T-helper 2 cell (primary cell): ENCODE measurements at places on chromosomes 2 and 18.
A peak's percentile ranks its signal among the peaks of the same experiment; 100 is the strongest.

- DNase-seq: no peak
Measured at GRCh38 chr2:210203147-210203546, 22.1 kb downstream of the ACADL start.

GRCh38 chr2:81858998-81859397 lies 1554.4 kb upstream of the LRRTM1 start:
- DNase-seq: no peak

- DNase-seq: no peak
Measured at GRCh38 chr2:189960346-189960745, 102.2 kb downstream of the MSTN start.

DNA sequence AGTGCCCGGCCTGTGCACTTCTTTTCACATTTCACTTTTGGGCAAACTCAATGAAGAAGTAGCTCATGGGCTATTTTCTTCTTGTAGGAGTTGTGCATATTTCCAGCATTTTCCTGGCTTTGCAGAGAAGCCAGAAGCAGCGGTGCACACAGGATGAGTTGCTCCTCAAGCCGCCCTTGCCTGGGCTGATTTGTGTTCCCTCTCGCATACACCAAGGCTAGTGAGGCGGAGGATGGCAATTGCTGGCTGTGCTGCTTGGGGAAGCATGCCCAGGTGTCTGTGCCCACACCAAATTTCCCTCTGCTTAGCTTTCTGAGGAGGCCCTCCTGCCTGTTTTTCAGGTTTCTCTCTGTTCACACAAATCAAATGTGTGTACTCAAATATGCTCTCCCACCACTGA lies 85.4 kb upstream of the TMEM200C start:
- DNase-seq: no peak

GRCh38 chr2:193382583-193382982 lies 1187.8 kb upstream of the TMEFF2 start:
- no peak for DNase-seq

DNA sequence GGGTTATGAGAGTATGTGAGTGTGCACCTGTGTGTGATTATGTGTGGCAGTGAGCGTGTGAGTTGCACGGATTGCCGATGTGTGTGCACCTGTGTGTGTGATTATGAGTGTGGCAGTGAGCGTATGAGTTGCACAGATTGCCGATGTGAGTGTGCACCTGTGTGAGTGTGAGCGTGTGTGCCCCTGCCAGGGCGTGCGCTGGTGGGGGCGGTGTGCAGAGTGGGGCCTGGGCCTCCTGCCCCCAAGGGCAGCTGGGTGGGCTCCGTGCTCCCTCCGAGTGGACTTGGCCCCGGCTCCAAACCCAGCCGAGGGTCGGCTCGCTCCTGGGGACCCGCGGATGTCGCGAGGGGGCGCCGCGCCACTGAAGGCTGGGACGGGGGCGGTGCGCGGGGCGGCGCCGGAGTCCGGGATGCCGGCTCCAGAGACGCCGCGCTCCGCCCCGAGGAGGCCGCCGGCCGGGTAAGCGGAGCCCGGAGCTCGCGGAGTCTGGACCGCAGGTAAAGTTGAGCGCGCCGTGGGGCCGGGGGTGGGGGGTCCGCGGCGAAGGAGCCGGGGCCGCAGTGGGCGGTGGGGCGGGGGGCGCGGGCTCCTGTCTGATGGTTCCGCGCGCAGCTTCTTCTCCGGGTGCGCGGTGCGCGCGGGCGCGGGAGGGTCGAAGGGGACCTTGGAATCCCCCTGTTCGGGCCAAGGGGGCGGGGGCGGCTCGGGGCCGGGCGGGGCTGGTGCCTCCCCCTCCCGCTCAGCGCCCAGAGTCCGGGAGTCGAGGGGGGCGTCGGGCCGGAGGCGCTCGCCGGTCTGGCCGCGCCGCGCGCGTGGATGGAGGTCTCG lies at the start of gene KCNG2:
Gene KCNG2 (plus strand): TSS at position 421 of the 828 bp plus-strand sequence. CDS start 65,730 bp downstream, outside the sequence.
- DNase-seq: no peak

- no peak for DNase-seq
Measured at GRCh38 chr18:48134609-48135008, 204.2 kb upstream of the SMAD2 start.

DNA sequence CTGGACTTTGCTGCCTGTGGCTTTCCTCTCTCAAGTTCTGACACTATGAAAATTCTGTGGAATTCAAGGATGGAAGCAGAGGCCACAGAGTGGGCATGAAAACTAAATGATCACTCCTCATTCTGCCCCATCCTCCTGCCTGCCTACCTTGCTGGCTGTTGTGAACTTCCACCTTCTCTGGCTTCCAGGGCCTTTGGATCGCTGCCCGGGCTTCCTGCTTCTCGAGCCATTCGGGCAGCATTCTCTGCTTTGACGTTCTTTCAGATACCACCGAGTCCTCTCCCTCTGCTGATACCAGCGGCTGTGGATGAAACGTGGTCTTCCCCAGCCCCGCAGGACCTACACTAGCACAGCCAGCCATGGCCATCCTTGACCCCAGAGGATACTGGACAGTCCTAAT lies 327.7 kb upstream of the SLC14A2 start:
- DNase-seq: no peak

DNA sequence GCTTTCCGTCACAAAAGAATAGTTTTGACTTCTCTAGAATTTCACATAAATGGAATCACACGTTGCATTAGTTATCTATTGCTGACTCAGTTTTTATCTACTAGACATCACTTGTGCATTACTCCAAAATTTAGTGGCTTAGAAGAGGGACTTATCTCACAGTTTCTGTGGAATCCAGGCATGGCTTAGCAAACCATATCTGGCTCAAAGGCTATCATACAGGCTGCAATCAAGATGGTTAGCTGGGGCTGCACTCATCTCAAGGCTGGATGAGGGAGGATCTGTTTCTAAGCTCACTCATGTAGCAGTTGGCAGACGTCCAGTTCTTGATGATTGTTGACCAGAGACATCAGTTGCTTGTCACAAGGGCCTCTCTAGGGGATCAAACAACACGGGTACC lies 6.6 kb upstream of the DSC3 start:
- DNase-seq: no peak

DNA sequence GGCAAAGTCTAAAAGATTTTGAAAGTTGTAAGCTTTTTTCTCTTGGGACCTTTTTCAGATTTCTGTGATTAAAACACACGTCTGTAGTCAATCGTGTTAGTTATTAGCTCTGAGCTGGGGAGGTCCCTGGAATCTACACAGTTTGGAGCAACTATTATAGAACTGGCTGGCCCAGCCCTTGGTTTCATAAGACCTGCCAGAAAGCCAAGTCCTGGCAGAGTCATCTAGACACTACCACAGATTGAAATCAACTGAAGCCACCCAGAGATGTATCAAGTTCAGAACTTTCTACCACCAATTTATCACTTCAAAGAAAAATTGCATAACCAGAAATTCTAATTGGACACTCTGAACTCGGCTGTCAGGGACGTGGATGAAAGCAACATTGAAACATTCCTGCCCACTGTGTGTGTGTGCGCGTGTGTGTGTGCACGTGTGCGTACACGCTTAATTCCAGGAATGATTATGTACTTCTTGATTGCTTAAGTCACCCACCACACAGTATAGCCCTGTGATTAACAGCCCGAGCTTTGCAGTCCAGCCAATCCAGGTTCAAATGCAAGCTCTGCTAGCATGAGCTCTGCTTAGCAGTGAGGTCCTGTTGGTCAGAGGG lies 126.3 kb downstream of the TPGS2 start:
- DNase-seq: no peak

DNA sequence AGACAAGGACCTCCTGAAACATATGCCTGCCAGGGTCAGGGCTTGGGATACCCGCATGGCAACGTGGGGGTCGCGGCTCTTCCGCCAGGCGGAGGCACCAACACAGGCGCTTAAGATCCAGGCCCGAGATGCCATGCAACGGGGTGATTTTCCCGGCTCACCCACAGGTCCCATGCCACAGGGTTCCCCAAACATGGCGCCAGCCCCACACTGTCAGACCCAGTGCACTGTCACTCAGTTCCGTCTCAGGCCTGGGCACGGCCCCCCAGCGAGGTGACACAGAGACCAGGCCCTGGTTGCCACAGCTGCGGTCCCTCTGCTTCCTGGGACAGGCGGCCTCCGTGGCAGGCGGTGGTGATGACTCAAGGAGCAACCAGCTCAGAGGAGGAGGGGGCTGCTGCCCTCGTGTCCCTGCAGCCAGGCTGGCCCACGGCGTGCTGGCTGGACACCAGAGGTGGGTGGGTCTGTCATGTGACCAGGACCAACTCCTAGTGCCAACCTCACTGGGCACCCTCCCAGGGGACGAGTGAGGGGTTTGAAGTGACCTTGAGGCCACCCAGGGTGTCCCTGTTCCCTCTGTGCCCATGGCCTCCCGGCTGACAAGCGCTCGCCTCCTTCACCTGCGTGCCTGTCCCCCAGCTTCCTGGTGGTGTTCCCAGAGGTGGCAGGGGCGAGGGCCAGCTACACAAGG lies 4.9 kb downstream of the PDCD1 start:
- no peak for DNase-seq

GRCh38 chr18:55228707-55229106 lies 269.4 kb upstream of the CCDC68 start:
- DNase-seq: no peak

- DNase-seq: no peak
Measured at GRCh38 chr2:228417956-228418355, 236.5 kb upstream of the SPHKAP start.

DNA sequence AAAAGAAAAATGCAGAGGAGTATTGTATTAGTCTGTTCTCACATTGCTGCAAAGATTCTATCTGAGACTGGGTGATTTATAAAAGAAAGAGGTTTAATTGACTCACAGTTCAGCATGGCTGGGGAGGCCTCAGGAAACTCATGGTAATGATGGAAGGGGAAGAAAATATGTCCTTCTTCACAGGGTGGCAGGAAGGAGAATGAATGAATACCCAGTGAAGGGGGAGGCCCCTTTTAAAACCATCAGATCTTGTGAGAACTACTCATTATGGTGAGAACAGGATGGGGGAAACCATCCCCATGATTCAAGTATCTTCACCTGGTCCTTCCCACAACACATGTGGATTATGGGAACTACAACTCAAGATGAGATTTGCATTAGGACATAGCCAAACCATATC lies 9.1 kb upstream of the PLCL1 start:
- no peak for DNase-seq

DNA sequence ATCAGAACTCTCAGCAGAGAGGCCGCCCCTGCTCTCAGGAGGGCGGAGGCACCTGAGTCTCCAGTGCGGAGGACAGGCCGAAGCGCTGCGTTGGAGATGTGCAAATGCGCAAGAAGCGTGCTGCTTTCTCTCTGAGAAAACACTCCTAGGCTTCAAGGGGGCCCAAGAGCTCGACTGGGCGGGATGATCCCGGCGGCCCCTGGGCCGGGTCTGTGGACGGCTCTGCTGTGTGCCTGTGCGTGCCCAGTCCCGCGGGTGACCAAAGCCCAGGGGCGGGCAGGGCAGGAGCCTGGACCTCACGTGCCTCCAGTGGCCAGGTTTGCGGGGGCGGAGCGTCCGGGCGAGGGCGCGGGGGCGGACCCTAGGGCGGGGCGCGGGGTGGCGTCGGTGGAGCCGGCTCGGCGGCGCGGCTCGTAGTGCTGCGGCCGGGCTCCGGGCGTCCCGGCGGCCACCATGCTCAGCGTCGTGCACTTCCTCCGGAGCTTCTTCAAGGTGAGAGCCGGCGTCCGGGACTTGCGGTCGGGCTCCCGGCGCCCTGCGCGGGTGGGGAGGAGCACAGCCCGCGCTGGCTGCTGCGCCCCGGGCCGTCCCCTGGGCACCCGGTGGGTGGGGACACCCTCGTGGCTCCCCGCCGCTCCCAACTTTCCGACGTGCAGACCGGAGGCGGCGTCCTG lies at the start of gene ARHGEF4:
Gene ARHGEF4 (plus strand): TSS at position 414 of the 674 bp plus-strand sequence. CDS start 40 bp downstream, at position 454.
- no peak for DNase-seq

DNA sequence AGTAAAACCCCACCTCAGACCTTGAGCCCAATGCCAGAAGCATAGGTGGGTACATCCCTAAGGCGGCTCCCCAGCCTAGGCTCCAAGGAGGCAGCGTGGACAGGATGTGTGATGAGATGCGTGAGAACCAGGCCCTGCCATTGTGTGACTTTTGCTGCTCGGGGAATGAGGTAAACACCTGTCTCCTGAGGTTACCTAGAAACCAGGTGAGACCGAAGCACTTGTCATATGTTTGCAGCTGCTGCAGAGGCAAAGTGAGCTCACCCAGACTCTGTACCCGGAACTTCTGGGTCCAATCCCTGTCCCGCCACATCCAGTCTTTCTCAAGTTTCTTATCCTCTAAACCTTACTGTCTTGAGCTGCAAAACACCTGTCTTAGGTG lies 3.4 kb downstream of the FBLN7 start:
- no peak for DNase-seq

GRCh38 chr2:16678964-16679363 lies 13.3 kb upstream of the CYRIA start:
- no peak for DNase-seq

- peak; percentile 72 for DNase-seq
Measured at GRCh38 chr2:196170606-196171247, 651 bp downstream of the STK17B start.

DNA sequence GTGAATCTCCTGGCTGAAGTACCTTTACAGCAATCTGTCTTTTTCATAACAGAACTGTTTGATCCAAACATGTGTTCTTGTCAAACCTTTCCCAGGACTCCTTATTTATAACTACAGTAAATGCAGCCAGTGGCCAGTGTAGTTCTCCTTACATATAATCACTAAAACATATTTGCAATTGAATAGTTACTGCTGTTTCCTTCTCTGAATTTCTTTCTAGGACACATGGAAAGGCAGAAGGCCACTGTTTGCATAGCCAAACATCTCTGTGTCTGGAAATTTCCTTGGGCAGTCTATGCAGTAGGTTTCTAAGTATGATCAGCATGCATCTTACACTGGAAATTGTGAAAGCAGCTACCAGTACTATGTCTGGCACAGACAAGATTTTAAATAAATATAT lies 57.4 kb upstream of the COL3A1 start:
- no peak for DNase-seq

DNA sequence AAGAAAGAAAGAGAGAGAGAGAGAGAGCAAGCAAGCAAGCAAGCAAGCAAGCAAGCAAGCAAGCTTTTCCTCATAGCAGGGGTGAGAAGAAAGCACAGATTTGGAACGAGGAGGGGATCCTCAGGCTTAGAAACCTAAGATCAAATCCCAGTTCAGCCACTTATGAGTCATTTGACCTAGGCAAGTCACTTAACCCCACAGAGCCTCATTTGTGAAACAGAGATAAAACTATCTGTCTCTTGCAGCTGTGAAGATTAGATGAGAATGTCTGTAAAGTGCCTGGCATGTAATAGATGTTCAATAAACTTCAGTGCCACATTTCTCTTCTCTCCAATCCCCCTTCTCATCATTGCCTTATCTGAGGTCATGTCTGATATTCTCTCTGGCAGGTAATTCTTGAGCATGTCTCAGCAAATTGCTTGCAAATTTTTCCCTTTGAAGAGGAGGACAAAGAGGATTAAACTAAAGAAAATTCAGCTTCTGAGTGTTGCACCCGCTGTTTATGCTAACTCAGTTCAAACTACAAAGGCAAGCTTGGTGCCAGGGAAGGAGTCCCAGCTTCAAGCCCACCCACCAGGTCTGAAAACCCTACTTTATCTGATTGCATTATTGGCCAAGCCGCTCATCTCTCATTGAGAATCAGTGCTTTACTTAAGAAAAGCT lies 20.3 kb downstream of the ALK start:
- DNase-seq: no peak
